ENCODE measurements at places on chromosomes 12 and 14. TPM values are rescaled to one million over a fixed set of nuclear protein-coding genes. Genes with fewer than 3 reads are reported as not detected.

DNA sequence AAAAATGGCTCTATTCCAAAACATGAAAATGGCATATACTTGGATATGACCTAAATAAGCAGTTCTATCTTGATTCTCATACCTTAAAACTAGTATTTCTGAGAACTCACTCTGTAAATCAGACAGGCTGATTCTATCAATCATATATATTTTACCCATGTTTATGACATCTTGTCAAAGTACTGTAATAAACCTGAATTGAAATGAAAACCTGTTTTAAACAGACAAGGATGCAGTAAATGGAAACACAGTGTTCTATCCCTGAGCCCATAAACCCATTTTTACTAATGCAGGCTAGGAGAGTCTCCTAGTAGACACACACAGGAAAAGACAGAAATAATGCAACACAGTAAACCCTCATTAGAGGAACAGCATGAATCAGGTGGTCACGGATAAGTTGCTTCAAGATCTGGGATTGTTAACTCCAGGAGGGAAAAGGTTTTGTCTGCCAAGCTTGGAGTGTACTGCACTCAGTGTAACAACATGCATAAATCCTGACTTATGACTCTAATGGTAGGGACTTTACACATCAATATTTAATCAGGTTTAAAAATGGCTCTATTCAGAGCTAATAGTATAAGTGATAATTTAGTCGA lies 93.6 kb upstream of the CPNE8 start:
- no peak for DNase-seq

DNA sequence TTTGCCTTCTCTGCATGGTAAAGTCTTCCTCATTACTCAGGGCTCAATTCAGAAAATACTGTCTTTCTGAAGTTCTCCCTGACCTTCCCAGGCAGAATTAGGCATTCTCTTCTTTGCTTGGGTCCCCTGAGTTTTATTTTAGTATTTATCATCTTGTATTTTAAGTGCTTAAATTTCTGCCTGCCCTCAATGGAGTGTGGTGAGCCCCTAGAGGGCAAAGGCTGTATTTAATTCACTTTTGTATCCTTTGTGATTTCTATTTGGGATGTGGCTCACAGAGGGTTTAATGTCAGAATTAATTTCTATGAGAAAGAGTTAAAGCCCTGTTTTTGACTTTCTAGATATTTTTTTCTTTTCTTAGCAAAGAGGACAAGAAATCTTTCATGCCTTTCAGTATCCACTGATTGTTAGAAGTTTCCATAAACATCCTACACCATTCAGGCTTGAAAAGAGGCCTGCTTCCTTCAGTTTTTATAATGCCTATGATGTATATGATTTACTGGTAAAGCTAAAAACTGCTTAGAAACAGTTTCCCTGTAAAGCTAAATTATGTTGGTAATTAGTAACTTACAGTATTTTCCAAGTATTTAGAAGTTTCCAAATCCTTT lies 55.6 kb upstream of the PTPRB start:
- DNase-seq = no peak

GRCh38 chr14:57486767-57487379 lies 6.8 kb downstream of the CCDC198 start:
- DNase-seq = no peak

- DNase-seq = no peak
Measured at GRCh38 chr14:93186466-93186865, 1.3 kb downstream of the LYSET start.

The SLCO1B3 gene
- not detected for total RNA-seq

The GLT1D1 gene
- 0.53 TPM for total RNA-seq

The SLC6A13 gene
- 0.30 TPM for total RNA-seq

The NFATC4 gene
- 0.30 TPM for total RNA-seq

The AQP5 gene
- not detected for total RNA-seq

Measured in activated CD4-positive, alpha-beta T cell treated with anti-CD3 and anti-CD28 coated beads for 36 hours (primary cell).